Retina (tissue), 1 donor: ENCODE measurements at places on chromosomes 2 and 18.

DNA sequence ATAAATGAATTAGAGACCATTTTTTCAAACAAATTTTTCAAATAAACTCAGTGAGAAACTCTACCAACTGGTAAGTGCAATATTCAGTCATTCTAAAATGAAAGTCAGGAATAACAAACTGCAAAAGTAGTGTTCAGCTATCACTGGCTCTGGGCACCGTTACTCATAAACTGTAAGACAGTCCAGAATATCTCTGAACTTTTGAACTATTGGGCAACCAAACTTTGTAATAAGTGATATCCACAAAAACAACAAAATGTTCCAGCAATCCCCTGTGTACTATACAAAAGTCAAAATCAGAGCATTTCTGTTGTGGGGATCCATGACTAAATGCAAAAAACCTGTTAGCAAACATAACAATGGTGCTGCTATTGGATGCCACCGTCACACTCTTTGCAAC lies 56.3 kb downstream of the SLC25A12 start:
- no peak for DNase-seq

DNA sequence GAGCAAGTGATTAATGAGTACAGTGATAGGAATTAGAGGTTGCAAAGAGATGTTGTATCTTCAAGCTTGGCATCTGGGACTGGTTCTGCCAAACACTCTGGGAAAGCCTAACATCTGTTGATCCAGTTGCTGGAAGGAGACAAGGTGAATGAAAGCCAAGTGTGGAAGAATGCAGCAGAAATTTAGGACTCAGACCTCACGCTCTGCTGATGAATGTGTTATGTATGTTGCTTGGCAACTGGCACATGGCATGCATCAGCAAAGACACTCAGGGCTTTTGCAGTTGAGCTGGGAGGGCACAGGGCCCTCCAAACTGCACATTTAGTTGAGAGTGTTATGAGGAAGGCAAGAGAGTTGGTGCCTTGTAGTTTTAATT lies 105.5 kb downstream of the COLEC12 start:
- DNase-seq, result peak; percentile 55

GRCh38 chr2:149064365-149064841 lies 25.9 kb downstream of the LYPD6B start:
- DNase-seq, result no peak

GRCh38 chr2:222861411-222862105 lies 722 bp downstream of the ACSL3 start:
- peak; percentile 66 for DNase-seq

- no peak for DNase-seq
These were observed 171.0 kb downstream of the ANAPC1 start for GRCh38 chr2:111712940-111713515.

GRCh38 chr2:38649176-38649728 lies 16.7 kb upstream of the GALM start:
- no peak for DNase-seq

DNA sequence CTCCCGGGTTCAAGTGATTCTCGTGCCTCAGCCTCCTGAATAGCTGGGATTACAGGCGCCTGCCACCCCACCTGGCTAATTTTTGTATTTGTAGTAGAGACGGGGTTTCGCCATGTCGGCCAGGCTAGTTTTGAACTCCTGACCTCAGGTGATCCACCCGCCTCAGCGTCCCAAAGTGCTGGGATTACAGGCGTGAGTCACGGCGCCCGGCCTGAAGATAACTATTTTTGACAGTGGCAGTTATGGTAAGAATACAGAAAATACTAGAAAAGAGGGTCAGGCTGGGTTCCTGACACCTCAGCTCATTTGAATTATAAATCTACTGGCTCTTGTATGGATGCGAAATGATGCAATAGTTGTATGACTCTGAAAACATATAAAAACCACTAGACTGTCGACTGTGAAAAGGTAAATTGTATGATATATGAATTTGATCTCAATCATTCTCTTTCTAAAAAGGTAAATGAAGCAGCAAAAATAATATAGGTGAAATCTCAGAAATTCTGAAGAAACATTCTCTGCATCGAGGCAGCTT lies 11.1 kb upstream of the DGKD start:
- no peak for DNase-seq

DNA sequence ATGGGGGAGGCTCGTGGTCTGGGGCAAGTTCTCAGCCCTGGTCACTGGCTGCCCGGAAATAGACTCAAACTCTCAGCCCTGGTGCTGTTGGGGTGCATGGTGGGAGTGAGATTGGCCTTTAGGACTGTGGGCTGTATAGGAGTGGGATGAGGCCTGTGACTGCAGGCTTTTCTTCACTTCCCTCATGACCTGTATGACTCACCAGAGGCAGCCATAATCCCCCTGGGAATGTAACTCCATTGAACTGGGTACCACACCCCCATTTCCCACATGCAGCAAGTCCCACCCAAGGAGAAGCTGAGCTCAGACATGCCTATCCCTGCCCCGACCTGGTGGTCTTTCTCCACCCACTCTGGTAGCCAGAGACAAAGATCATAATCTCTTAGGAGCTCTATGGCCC lies 177.7 kb upstream of the OSR1 start:
- no peak for DNase-seq

- DNase-seq, result peak; percentile 76
These were observed 59.3 kb downstream of the EMILIN2 start for GRCh38 chr18:2905854-2906703.

- no peak for DNase-seq
These were observed 342.9 kb downstream of the PARD3B start for GRCh38 chr2:204888222-204888621.

DNA sequence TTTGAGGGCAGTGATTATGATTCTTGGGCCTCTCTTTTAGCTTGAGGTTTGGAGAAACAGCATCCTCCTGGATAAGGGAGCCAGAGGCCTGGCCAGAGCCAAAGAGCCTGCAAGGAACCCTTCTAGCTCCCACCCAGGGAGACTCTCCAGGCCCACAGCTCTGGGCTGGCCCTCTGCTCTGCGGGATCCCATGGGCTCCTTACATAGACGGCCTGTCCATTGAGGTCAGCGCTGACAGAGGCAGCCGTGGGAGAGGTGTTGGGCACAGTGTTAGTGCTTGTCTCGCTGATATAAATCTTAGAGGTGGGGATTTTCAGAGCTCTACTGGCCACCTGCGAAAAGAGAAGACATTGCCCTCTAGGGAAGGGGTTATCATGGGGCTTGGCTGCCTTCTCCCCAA lies 67.2 kb downstream of the XDH start:
- no peak for DNase-seq

GRCh38 chr2:45567288-45567963 lies 43.6 kb downstream of the SRBD1 start:
- no peak for DNase-seq

DNA sequence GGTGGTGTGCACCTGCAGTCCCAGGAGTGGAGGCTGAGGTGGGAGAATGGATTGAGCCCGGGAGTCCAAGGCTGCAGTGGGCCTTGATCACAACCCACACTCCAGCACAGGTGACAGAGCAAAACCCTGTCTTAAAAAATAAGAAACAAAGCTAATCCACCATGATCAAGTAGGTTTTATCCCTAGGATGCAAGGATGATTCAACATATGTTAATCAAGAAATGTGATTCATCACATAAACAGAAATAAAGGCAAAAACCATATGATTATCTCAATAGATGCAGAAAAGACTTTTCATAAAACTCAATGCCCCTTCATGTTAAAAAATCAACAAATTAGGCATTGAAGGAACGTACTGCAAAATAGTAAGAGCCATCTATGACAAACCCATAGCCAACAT lies 58.1 kb downstream of the CCBE1 start:
- no peak for DNase-seq

- no peak for DNase-seq
These were observed 6.6 kb downstream of the IL1RN start for GRCh38 chr2:113133704-113134598.

GRCh38 chr18:48153613-48154481 lies 223.4 kb upstream of the SMAD2 start:
- no peak for DNase-seq

GRCh38 chr2:45229411-45229810 lies 220.2 kb upstream of the SIX2 start:
- DNase-seq, result no peak

DNA sequence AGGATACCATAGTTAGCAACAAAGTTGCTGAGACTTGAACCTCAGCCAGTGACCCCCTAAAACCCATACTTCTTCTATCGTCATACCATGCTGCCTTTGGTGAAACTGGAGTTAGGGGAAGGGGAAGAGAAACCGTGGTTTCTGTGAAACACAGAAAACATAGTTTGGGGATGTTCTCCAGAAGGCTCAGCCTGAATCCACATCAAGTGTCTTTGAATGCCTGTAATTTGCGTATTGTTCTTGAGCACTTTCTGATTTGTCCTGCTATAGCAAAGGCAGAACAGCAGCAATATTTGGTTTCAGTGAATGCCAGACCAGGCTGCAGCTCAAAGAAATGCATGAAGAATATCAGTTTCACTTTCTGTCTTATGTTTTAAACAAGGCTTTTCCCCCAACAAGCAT lies 258.7 kb downstream of the TTC32 start:
- DNase-seq, result no peak

- DNase-seq, result no peak
These were observed 120.8 kb upstream of the NPAS2 start for GRCh38 chr2:100699131-100699530.

DNA sequence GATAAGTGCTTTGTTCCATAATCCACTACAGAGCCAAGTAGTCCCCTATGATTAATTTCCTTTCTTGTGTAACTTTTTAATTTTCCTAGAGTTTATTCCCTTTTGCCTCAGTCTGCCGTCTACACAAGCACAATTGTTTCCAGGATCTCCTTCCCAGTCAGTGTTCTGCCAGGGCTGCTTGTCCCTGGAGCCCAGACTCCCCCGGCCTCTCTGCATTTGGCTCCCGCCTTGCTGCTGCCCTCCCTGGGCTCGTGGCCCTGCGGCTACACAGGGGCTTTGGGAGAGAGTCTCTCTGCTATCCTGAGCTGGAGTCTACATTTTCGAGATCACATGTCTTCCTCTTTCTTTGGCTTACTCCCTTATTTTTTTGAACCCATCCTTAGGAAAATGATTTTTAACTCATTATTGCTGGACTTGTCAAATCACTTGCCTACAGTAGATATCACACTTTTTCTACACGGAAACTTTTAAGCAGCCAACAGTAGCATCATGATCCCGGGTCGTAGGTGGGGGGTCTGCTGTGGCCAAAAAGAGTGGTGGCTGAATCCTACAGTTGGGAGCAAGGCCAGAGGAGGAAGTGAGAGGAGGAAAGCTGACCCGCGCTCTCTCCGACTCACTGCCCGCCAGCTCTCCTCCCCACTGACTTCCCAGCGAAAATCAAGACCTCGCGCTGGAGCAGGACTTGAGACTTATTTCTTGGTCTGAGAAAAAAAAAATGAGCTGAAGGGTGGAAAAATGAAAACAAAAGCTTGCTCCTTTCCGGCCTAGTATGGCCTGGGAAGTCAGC lies 9.4 kb downstream of the FBLN7 start:
- no peak for DNase-seq

- no peak for DNase-seq
These were observed 1179.0 kb upstream of the ACVR2A start for GRCh38 chr2:146665800-146666199.

GRCh38 chr18:7725473-7725872 lies 158.4 kb downstream of the PTPRM start:
- no peak for DNase-seq

DNA sequence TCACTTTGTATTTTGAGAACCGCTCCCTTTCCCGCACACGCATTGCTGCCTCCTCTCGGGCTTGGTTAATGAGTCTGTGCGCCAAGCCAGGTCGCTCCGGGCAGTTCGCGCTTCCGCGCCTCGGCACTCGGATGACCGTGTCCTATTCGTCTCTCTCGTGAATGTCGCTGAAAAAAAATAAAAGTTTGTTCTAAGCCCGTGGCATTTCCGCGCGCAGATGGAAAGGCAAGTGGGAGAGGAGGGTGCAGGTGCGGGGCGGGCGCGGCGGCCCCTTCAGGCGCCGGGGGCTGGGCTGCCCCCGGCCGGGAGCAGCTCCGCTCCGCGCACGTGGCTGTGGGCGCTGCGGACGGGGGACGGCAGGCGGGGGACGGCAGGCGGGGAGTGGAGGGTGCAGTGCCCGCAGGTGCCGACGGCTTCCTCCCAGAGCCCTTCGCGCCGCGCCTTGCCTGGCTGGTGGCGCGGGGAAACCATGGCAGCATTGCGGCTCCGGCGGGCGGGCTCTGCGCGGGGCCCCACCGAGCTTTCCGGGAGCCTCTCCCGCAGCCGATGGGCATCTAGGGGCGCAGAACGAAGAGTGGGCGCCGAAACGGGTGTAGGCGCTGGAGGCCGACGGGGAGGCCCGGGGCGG lies 159.6 kb upstream of the SIX2 start:
- DNase-seq, result peak; percentile 74

- DNase-seq, result no peak
These were observed 58.4 kb downstream of the ALPK2 start for GRCh38 chr18:58570360-58571064.

DNA sequence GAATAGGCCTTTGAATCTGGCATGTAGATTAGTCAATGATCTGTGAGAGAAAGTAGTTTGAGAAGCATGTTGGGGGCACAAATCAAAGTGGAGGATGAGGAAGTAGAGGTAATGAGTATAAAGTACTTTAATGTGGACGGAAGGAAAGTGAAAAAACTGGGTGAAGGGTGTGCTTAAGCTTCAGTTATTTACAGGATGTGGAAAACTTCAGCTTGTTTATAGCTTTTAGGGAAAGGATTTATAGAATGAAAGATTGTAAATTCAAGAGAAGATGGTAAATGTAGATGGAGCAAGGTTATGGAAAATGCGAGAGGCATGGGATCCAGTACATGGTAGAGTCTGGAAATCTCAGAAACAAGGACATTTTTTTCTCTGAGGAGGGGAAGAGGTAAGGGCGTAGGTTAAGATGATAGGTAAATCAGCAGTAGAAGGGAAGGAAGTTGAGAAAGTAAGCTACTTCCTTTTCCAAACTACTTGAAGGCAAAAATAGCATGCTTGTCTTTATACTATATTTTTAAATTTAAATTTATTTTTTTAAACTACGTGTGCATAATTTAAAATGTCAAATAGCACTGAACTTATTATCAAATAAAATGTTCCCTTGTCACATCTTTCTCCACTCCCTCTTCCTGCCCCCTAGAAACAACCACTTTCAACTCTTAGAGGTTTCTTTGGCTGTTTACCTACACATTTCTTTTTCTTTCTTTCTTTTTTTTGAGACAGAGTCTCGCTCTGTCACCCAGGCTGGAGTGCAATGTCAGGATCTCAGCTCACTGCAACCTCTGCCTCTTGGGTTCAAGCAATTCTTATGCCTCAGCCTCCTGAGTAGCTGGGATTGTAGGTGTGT lies 8.5 kb downstream of the FAM117B start:
- no peak for DNase-seq

- DNase-seq, result peak; percentile 29
These were observed 6.9 kb downstream of the OXER1 start for GRCh38 chr2:42756966-42757513.

- no peak for DNase-seq
These were observed 6.8 kb upstream of the LAMA3 start for GRCh38 chr18:23682472-23682871.

DNA sequence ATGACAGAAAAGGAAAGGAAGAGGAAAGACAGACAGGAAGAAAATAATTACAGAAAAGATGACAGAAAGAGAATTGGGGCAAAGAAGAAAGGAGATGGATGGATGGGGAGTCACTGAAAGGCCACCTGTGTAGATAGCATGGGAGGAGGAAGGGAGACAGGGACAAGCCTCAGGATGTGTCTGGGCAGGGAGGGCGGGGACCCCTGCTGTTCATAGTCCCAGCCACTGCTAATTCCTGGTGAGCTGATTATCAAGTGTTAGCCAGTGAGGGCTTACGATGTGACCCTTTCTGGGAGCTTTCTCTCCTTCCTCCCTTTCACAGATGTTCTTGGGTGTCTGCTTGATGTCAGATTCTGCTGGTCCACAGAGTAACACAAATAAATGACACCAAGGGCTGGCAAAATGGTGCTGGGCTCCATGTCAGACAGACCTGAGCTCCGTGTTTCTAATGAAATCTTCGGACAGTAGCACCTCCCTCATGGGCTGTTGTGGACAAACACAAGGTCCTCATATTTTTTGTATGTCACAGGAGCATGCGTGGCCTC lies 13.6 kb downstream of the FHOD3 start:
- no peak for DNase-seq
